Ammon's horn (tissue), 1 donor: ENCODE measurements at places on chromosomes 7 and 10.

DNA sequence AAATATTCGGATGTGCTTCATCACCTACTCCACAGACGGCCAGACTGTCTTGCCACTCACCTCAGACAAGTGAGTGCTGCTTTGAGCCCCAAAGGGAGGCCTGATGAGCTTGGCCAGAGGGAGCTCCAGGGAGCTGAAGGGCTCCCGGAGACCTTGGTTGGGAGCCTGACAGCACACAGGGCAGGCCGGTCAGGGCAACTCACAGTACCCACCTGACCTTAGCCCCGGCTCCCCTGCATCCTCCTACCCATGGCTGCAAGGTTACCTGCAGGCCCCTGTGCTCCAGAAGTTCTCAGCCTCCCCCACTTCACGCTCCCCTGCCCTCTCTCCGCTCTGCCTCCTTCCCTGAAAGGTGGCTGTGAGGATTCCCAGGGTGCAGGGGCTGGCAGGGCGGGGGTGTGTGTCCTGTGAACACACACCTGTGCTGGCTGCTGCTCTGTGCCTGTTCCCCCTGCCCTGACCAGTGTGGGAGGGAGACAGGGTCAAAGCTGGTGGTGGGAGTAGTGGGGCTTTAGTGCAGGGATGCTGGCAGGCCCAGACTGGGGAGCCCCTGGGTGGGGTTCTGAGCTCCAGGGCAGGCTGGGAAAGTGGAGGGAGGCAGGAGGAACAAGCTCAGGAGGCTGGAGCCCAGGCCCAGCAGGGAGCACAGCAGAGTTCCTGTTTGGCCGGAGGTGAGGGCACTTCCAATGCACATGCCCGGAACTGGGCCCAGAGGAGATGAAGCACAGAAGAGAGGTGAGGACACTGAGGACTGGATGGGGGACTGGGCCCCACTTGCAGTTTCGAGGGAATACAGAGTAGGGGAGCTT is 7.2 kb downstream of the ANTXRL start:
- no peak for DNase-seq

DNA sequence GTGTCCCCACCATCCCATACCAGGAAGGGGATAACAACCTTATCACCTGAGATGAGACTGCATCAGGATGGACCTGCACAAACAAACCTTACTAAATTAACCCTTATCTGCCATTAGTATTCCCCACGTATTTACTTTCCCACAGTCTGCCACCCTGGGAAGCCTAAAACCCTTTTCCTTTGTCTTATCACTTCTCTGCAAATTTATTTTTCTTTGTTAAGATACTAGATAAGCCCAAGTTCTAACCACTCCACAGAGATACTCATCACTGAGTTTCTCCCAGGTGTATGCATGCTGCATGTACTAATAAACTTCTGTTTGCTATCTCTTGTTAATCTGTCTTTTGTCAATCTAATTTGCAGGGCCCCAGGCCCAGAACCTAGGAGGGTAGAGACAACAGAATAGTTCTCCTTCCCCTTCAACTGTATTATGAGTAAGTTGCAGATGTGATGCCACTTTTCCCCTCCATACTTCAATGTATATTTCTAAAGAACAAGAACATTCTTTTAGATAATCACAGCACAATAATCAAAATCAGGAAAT is 66.0 kb downstream of the ELMO1 start:
- no peak for DNase-seq

GRCh38 chr7:101411508-101411874 is 48.8 kb downstream of the COL26A1 start:
- no peak for DNase-seq

DNA sequence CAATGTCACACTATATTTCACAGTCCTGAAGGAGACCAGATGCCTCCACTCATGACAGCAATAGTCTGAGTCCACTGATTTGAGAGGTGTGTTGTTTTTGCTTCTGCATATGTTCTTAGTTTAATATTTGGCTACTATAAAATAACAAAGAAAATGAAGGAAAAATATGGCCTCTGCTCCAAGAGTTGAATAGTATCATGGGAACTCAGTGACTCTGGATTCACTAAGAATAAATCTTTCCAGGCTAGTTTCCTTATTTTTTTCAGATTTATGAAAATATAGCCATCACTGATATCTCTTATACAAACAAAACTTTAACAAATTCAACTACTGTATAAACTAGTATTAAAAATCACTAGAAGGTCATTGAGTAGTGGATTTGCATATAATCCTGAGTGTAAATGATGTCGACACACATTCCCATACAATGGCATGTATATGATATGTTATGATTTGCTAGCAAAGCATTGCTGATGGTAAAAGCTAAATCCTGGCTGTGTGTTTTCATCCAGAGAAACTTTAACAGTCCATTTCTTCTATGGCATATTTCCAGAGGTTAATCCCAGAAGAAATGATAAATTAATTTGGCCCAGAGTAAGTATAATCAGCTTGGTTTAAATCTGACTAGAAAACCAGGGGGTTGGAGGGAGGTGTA is 66.0 kb upstream of the VIPR2 start:
- no peak for DNase-seq

DNA sequence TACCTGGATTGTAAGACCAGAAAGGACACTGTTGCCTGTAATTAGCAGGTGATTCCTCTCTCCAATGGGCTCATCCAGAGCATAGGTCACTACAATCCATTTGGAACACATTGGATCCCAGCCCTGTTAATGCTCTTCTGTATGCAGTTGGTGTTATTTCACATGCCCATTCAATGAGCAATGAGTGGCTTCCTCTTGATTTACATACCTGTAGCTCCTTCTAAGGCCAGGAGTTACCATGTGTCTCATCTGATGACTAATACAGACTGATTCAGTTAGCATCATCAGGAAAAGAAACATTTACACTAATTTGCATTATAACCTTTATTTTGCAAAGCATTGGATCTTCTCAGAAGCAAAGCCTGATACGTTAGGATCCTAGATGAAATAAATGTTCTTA is 83.1 kb upstream of the NPVF start:
- no peak for DNase-seq
